ENCODE measurements at places on chromosomes 3 and 15.

DNA sequence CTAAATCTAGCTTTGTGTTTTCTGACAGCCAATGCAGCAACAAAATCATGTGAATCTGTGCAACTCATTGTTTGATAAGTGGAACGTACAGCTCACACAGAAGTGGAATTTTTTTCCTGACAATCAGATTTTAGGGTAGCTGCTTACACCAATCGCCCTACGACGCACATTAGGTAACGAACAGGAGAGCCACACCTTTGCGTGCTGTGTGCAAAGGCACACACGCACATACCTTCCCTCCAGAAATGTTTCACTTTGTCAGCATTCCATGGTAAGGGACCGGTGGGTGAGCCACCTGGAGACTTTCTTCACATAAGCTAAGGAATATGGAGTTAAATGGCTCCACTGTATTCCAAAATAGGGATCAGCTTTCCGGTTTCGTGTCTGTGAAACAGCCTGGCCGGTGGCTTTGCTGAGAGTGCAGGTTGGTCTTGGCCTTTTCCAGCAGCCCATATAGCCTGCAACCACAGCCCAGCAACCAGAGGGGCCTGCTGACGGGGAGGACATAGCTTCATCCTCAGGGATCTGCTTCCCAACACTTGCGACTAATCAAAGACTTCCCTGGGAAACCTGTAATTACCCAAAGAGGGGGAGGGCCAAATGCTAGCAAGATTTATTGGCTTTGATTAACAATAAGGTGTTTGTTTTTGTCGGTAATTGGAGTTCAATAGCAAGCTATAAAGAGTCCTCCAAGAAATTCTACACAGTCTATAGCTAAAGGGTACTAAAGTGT is 145.3 kb downstream of the ADAMTS17 start:
- no peak for DNase-seq

DNA sequence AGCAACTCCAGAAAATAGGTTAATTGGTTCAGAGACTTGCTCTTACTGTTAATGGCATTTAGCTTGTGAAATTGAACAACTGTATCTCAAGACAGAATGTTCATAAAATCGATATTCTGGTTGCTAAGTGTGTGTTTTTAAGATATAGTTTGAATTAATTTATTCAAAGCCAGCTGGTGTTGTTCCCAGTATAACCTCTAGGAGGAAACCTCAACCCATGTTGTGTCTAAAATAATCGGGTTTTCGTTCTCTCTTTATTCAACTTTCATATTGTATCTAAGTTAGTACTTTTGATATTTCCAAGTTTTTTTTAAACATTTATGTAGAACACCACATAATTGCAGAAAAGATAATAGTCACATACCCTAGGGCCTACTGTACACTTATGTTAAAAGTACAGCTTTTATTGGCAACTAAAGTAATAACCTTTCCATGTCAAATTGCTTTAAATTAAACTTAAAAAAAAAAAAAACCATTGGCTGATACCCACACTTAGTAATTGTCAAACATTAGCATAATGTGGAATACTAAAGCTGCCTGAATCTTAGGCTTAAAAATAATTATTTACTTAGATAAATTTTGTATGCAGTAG is 90.9 kb downstream of the SAMMSON start:
- no peak for DNase-seq

DNA sequence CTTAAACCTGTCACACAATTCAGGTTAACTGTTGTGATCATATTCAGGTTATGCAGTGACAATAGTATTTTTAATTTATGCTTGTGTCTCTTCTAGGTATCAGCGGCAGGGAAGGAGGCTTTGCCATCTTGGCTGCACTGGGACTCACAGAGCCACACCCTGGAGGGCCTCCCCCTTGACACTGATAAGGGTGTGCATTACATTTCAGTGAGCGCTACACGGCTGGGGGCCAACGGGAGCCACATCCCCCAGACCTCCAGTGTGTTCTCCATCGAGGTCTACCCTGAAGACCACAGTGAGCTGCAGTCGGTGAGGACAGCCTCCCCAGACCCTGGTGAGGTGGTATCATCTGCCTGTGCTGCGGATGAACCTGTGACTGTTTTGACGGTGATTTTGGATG is 23.6 kb upstream of the BSN start:
- no peak for DNase-seq

DNA sequence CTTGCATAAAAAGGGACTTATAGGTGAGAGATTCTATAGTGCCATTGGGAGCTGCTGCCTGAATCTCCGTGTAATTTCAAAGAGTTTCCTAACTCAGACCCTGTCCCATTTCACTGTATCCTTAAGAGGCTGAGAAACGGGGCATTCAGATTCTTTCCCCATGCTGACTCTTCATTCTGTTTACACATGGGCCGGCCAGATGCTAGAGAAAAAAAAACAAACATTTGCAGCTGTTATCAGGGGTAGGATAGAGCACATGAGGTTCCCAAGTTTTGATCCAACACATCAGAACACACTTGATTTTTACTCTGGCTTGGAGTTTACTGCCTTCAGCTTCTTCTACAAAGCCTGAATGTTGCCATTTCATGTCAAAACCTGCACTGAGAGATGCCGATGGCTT is 215.9 kb upstream of the TPRG1 start:
- DNase-seq, result no peak

GRCh38 chr3:153961494-153961893 is 159.7 kb upstream of the ARHGEF26 start:
- no peak for DNase-seq

DNA sequence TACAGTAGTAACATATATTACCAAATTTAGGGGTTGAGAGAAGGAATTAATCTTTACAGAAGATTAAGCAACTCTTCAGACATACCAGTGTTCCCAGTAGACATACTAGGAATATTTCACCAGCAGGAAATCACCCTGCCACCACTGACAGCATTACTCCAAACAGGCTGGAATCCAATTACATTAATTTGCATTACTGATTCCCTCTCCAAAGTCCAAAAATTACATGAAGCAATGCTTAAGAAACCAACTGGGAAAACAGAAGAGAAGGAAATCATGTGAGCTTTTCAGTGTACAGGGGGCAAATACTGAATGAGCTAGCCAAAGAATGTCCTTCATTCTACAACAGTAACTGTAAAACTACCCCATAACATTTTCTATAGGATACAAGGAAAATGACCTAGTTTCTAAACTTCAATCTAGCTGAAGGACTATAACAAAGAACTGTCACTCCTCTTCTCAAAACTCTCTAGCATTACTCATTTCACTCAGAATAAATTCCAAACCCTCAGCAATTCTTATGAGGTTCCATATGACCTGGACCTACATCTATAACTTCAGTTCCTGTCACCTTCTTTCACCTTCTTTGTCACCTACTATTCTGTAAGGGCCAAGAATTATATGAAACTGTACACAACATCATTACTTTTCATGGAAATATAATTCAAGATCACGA is 72.7 kb downstream of the INO80 start:
- no peak for DNase-seq

- DNase-seq, result no peak
These were observed 30.9 kb downstream of the C3orf18 start for GRCh38 chr3:50536471-50537180.

DNA sequence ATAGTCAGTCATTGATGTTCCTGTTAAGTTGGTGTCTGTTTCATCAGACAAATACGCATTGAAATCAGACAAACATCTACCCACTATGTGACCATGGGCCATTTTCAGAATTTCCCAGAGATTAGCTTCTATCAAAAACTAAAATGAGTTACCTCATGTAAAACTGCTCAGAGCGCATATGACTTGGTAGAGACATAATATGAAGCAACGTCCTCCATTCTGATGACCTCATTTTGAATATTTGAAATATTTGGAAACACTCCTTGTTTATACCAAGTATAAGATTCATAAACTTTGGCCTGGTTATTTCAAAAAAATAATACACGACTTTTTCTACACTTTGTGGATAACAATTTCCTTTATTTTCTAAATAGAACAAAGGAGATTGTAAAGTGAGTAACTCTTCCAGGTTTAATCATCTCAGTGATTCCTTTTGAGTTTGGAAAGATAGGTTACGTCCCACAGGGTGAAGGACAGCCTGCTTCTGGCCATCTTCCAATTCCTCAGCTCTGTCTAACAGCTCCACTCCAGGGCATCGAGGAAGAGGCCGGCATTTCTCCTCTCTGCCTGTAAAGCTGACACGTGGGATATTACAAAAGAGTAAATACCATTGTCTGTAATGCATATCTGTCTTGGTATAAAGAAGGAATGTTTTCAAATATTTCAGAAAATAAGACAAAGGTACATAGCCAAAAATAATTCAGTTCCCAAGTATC is 122.6 kb downstream of the CADM2 start:
- DNase-seq, result no peak

- no peak for DNase-seq
These were observed 46.6 kb downstream of the EPHB3 start for GRCh38 chr3:184608209-184608608.

- DNase-seq, result no peak
These were observed 122.0 kb downstream of the KLF13 start for GRCh38 chr15:31448635-31448979.

DNA sequence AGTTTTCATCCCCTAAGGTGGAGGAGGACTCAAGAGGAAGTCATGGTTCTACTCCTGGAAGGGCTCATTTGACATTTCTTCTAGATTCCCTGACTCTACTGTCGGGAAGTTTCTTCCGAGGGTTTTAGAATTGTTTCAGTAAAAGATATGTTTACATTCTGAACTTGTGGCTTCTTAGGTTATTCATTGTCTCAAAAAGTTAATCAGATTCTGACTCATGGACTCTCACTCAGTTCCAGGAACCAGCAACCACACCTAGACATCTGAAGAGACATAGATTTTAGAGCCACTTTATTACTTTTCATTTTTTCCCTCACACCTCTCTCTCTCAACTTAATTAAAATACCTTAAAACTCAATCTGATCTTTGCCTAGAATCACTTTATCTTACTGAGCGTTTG is 862.6 kb downstream of the AGBL1 start:
- no peak for DNase-seq

- DNase-seq, result no peak
These were observed 360.4 kb upstream of the ROBO2 start for GRCh38 chr3:76679541-76679940.

GRCh38 chr3:101719604-101720185 is 4.7 kb upstream of the CEP97 start:
- DNase-seq, result no peak

- no peak for DNase-seq
These were observed 205.9 kb upstream of the HES1 start for GRCh38 chr3:193929921-193930646.
